Fibroblast of gingiva (primary cell): ENCODE measurements at places on chromosomes 5 and 9.

DNA sequence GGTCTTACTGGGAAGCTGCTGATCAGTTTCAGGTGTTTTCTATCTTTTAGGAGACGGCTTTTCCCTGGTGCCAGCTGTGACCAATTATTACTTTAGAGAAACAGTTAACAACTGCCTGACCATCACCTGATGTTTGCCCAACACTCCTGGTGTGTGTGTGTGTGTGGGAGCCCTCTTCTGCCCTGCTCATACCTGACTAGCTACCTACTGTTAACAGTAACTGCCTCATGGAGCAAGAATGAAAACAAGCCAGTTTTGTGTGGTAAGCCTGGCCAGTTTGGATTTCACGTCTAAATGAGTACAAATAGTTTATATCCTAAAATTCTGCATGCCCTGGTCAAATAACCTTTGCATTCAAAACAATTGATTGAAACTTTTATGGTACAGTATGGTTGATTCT lies 46.1 kb upstream of the RIOK2 start:
- DNase-seq, result no peak

DNA sequence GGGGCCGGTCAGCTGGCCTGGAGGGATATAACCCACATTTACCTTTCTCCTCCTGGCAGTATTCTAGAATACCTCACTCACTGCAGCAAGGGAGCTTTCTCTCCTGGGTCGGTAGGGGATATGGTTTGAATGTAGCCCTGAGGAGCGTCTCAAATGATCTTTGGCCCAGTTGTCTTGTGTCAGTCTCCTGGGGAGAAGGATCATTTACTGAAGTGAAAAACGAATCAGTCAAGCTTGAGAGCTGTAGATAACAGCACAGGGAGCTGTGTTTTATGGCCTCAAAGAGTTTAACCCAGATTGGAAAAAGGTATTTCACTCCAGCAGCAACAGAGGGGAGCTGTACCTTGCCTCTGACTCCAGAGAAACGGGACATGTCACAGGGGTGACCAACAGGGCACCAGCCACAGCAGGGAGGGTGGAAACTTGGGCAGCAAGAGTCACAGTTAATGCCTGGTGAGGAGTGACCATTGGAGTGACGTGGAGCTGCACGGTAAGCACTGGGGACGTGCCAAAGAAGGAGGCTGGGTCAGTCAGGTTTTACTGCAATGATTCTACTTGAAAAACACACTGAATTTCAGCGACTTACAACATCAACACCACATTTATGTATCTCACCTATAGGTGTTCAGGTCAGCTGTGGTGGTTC lies 29.8 kb upstream of the ZFR start:
- DNase-seq, result no peak

- DNase-seq, result no peak
Measured at GRCh38 chr5:50445296-50445949, 4.3 kb upstream of the EMB start.

DNA sequence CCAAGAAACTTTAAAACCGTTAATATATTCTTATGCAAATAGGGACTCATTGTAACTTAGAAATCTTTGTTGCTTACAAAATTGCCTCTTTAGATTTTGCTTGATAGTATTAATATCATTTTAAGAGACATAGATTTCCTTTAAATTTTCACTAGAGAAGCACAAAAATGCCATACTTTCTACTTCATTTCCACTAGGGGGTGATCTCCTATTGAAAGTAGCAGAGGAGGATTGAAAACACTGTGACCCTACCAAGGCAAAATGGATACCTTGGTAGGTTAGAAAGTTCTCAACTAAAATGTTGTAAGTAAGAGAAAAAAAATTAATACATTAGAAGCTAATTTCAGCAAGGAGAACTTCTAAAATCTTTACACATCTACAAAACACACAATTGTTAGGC lies 204.9 kb downstream of the CHSY3 start:
- peak; percentile 43 for DNase-seq

GRCh38 chr9:83036043-83036442 lies 26.9 kb downstream of the RASEF start:
- no peak for DNase-seq

- peak; percentile 85 for DNase-seq
Measured at GRCh38 chr9:109904666-109905065, 124.7 kb downstream of the PALM2AKAP2 start.

- DNase-seq, result no peak
Measured at GRCh38 chr5:111552492-111552891, 40.2 kb upstream of the STARD4 start.

GRCh38 chr9:79889369-79889768 lies 317.6 kb downstream of the TLE4 start:
- no peak for DNase-seq

DNA sequence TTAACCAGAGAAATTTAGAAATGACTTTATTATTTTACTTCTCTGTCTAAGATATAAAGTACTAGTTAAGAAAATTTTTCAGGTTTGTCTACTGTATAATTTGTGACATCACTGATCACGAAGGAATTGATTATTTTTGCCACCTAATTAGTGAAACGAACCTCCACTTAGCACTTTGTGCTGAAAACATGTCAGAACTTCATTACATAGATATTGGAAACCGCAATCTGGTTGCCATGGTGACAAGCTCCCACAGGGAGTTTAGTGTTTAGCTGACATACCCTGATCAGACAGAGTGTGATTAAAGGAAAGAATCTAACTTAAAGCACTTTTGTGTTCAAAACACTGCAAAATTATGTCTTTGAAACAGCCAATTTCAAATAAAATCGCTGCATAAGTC lies 668.4 kb upstream of the CCNG1 start:
- DNase-seq, result no peak

- DNase-seq, result no peak
Measured at GRCh38 chr9:122936464-122936863, 4.4 kb upstream of the RABGAP1 start.

GRCh38 chr5:135997673-135998335 lies 31.0 kb upstream of the TGFBI start:
- no peak for DNase-seq

DNA sequence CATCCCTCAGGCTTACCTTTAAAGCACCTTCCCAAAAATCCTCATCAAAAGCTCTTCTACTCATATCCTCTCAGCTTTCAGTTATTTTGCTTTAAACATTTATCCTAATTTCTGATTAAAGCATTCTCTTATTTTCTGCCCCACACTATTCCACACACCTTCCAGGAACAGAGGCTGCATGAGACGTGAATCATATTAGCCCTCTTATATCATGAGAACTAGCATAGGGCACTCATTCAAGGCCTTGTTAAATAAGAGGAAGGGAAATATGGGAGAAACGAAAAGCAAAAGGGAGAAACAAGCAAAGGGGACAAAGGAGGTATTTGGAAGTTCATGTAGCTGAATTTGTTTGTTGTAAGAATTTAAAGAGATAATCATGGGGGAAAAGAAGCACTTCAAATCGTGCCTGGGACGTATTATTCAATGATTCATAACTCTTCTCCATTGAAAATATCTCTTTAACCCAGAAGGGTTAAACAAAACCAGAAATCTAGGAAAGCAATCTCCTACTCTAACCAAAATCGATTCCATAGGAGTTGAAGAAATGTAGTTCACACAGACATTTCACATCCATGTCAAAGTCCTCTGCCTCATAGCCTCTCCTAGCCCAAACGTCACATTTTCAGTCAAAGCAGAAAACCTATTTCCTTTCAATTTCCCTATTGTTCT lies 4.1 kb downstream of the ALDH1A1 start:
- no peak for DNase-seq

- DNase-seq, result no peak
Measured at GRCh38 chr9:106728860-106729259, 134.1 kb upstream of the ZNF462 start.

- DNase-seq, result no peak
Measured at GRCh38 chr5:172071309-172071875, 65.0 kb upstream of the FBXW11 start.

DNA sequence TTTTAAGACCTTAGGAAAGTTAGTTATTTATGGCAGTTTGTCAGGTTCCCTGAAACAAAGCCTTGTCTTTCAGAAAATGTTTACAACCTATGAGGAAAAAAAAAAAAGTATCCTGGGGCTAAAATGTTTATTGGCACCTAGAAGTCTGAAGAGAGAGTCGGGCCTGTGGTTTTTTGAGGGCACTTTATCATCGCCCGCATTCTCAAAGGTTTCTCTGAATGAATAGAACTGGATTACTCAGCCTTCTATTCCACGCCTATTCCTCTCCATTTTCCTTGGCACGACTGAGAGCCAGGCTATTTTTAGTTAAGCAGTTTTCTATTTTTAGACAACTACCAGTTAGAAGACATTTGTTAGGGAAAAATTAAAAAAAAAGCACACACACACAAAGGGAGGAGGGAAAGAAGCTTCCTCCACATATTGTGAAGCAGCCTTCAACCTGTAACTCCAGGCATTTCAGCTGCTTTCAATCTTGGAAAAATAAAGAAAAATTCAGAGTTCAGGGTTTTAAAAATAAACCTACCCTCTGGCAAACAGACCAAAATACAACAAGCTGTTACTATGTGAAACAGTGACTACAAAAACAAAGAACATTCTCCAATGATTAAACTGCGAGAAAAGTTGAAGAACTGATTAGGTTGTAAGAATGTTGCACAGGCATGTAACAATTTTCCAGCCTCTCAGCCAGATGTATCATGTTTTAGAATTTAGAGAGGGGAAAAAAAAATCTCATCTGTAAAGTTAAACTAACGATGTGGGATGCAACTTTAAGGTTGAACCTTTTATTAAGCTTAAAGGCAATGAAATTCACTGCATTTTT lies 97.0 kb downstream of the MEF2C start:
- DNase-seq, result peak; percentile 92

GRCh38 chr9:18941060-18941740 lies 91.8 kb downstream of the SAXO1 start:
- no peak for DNase-seq

DNA sequence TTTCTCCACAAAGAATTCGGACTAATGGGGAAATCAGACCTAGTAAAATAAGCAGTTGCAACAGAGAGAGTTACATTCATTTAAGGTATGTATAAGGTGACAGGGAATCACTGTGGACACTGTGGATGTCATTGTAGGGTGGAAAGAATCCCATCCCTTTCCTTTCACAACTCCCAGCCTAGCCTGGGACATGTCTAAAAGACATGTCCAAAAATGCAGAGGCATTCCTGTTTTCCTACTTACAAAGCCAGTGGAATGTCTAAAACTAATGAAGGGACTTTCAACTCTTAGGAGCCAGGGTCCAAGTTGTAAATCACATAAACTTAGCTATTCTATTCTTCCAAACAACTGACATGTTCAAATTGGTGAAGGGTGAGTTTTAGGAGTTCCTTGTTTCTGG lies 511.0 kb downstream of the PRELID2 start:
- DNase-seq, result no peak
